ENCODE measurements at places on chromosomes 16 and 17.
A peak's percentile ranks its signal among the peaks of the same experiment; 100 is the strongest.

GRCh38 chr17:35797370-35797769, 1.9 kb upstream of the MMP28 start:
- no peak for DNase-seq

GRCh38 chr16:10992797-10993196, 48.4 kb downstream of the CLEC16A start:
- peak; percentile 89 for DNase-seq

- DNase-seq = no peak
Observed at GRCh38 chr17:71726341-71726740, 394.5 kb upstream of the SOX9 start.

DNA sequence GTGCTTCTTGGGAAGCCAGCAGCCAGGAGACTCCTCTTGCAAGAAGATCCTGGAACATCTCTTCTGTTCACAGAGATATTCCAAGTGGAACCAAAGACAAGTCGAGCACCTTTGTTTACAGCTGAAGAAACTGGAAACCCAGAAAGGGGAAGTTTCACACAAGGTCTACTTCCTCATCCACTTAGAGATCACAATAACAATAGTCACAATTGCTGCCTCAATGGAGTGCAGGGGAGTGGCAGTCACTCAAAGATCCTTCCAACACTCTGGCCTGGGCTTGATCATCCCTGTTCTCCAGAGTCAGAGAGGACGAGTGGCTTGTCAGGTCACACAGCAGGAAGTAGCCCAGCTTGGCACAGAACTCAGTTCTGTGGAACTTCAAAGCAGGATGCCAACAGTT, 46.9 kb upstream of the SIAH1 start:
- no peak for DNase-seq

DNA sequence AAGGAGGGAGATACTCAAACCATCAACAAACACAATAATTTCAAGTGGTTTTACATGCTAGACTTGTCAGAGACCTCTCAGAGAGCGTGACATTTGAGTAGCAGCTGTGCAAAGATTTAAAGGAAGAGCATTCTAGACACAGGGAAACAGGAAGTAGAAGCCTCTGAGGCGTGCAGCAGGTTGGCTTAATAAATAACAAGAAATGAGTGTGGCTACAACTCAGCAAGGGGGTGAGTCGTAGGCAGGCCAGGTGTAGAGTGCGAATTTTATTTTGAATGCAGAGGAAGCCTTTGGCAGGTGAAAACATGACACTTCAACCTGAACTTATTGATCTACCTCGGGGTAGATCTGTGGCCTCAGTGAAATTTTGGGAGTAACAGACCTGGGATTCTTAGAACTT, 73.2 kb upstream of the MRTFB start:
- DNase-seq = no peak

DNA sequence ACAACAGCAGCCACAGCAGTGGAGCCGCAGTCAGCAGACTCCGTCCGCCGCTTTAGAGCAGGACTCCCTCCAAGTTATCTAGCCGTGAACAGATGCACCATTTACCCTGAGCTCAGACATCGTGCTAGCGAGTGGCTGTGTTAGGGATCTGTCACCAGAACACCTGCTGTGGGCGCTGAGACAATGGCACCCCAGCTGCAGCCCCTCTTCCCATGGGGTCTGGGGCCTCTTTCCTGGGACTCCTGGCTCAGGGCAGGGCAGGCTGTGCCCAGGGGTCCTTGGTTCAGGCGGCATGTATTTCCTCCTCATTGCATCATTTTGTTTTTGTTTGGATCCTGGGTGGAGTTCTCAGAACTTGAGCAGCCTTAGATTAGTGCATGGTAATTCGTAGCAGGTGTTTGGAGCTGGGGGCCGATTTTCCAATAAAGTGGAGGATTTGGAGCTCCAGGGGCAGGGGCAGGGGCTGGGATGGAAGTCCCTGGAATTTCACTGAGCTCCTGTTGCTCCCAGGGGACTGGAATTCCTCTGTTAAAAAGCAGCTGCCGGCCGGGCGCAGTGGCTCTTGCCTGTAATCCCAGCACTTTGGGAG, 23.4 kb downstream of the NMRAL1 start:
- no peak for DNase-seq

- no peak for DNase-seq
Observed at GRCh38 chr16:51389881-51390280, 238.8 kb upstream of the SALL1 start.

DNA sequence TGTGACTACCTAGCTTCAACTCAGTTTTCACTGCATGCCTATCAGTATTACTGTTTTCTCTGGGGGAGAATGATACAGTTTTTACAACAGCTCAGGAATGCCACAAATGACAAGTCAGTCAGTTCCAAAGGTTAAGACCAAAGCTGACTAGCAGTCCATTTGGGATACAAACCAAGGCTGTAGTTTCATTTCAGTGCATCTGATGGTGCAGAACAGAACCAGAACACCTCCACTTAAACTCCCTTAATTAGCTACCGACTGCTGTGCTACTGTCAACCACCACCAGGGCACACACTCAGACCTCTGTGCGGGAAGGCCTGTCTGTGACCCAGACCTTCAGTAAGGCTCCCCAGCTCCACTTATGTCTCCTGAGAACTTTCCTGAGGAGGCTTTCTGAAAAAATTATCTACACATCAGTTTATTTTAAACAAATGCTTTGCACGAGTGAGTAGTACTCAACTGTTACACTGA, 20.4 kb downstream of the NFE2L1 start:
- peak; percentile 56 for DNase-seq

GRCh38 chr17:33144837-33145236, 148.3 kb downstream of the ASIC2 start:
- DNase-seq = no peak

DNA sequence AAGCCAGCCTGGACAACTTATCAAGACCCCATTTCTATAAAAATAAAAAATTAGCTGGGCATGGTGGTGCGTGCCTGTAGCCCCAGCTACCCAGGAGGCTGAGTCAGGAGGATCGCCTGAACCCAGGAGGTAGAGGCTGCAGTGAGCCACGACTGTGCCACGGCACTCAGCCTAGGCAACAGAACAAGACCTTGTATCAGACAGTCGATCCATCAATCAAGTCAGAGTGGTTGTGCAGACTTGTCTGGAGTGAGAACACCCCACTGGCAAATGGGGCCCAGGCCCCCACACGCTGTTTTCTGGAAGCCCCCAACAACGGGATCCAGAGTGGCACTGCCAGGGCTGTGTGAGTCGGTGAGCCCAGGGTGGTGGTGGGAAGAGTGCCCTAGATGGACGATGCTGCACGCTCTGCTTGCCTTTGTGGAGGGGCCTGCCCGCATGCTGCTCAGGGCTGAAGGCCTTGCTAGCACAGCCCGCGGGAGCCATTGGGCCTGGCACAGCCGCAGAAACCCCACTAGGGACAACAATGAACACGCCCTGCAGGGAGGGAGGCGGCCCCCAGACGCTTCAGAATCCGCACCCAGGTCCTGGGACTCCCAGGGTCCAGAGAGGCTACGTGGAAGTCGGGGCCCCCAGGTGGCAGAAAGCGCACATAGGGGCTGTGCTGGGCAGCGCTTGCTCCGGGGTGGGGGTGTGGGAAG, 80.1 kb upstream of the GNG13 start:
- no peak for DNase-seq

DNA sequence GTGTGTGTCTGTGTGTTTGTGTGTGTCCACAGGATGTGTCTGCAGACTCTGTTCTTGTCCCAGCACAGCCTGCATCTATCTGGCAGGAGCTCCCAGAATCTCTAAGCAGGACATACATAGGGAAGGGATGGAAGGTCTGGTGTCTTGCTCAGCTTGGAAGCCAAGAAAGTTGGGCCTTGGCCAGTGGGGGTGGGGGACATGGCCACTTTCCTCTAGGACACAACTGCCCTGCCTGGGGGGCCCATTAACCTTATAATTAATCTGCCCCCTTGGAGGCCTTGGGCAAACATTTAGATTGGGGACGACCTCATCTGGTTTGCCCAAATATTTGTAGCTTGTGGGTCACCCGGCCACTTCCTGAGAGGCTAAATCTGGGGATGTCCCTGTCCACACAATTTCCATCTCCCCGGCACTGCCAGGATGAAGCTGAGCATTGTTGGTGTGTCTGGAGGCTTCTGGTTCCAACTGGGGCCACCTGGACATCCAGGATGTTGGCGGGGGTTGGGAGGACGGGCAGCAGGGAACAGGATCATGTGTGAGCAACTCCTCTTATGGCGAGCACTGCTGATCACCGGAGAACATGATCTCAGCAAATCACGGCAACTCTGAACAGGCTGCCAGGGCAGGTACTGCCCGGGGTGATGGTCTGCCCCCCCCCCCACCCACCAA, 17.2 kb upstream of the FOXF1 start:
- no peak for DNase-seq

DNA sequence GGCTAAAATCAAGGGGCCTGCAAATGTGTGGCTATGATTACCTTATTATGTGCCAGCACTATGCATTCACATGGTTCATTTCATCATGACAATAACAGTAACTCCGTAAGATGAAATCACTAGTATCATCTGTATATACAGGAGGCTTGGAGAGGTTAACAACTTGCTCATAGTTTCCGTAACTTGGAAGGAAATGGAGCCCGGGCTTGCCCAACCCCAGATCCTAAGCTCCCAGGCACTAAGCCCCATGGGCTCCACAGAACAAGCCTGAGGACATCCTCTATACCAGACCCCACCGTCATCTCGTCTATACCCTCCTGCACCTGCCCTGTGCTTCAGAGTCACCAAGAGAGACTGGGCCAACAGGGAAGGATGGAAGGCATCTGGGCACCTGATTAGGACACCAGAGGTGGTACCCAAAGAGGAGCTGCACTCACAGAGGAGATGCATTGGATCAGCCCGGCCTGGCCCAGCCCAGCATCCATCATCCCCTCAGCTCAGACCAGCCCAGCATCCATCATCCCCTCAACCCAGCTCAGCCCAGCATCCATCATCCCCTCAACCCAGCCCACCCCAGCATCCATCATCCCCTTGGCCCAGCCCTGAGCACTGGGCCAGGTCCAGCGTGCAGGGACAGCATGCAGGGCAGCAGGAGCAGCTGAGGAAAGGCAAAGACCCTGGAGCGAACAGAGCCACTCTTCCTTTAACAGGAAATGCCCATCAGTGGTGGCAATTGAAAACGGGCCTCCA, 28.5 kb downstream of the NSMCE1 start:
- no peak for DNase-seq

GRCh38 chr17:62062944-62063343, 2.1 kb downstream of the MED13 start:
- no peak for DNase-seq

- DNase-seq = no peak
Observed at GRCh38 chr16:52742052-52742451, 195.1 kb upstream of the TOX3 start.

- no peak for DNase-seq
Observed at GRCh38 chr17:916315-916714, 63.3 kb downstream of the NXN start.

DNA sequence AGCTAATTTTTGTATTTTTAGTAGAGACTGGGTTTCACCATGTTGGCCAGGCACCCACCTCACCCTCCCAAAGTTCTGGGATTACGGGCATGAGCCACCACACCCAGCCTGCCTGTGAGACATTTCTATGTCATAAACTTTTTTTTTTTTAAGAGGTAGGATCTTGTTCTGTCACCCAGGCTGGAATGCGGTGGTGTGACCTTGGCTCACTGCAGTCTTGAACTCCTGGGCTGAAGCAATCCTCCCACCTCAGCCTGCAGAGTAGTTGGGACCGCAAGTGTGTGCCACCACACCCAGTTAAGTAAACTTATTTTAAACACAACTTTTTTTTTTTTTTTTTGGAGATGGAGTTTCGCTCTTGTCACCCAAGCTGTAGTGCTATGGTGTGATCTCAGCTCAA, 47.2 kb downstream of the SCNN1G start:
- DNase-seq = no peak

DNA sequence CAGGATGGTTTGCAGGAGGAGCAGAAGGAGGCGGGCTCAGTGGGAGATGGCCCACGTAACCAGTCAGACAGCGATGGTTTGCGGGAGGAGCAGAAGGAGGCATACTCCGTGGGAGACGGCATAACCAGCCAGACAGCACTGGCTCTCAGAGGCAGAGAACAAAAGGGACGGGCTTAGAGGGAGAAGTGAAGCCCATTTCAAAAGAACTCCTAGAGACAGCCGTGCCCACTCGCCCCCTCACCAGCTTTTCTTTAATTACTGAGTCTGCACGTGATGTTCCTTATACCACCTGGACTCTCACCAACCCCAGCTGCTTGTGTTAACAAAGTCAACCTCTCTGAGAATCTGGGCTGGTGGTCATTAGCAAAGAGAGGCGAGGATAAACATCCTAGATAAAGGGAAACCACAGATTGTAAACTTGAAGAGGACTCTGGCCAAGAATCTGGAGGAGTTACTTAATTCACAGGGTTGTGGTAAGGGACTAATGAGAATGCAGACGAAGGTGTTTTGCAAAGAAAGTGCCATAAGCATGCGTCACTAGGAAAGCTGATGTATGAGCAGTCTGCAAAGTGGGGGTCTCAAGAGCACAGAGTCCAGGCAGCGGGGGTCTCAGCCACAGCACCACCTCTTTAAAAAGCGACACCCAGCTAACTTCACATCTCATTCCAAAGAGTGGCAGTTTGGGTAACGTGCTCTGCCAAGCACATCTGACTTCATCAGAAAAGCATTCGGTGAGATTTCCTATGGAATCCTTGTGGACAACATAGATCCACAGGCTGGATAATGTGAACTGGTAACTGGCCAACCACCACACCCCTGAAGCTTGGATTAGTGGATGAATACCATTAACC, 51.7 kb downstream of the NXN start:
- peak; percentile 95 for DNase-seq

GRCh38 chr17:5913032-5913531, 157.1 kb upstream of the WSCD1 start:
- DNase-seq = no peak

GRCh38 chr17:67578142-67578457, 139.6 kb upstream of the NOL11 start:
- DNase-seq = no peak

GRCh38 chr16:28898266-28898665, 20.0 kb downstream of the ATP2A1 start:
- no peak for DNase-seq

- no peak for DNase-seq
Observed at GRCh38 chr16:74608944-74609343, 2.0 kb upstream of the GLG1 start.

- peak; percentile 84 for DNase-seq
Observed at GRCh38 chr16:57736419-57737351, 1.1 kb downstream of the KATNB1 start.

GRCh38 chr17:6290488-6291196, 144.3 kb downstream of the AIPL1 start:
- no peak for DNase-seq

DNA sequence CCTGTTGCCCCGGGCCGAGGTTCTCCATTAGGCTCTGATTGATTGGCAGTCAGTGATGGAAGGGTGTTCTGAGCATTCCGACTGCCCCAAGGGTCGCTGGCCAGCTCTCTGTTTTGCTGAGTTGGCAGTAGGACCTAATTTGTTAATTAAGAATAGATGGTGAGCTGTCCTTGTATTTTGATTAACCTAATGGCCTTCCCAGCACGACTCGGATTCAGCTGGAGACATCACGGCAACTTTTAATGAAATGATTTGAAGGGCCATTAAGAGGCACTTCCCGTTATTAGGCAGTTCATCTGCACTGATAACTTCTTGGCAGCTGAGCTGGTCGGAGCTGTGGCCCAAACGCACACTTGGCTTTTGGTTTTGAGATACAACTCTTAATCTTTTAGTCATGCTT, 74.2 kb downstream of the HAPSTR1 start:
- DNase-seq = no peak
